GM10248 (cell line): ENCODE measurements at places on chromosomes 6 and 20.

GRCh38 chr20:891706-892080 is 24.4 kb downstream of the ANGPT4 start:
- no peak for DNase-seq

GRCh38 chr20:59605601-59606364 is 1.4 kb downstream of the PHACTR3 start:
- DNase-seq: no peak

DNA sequence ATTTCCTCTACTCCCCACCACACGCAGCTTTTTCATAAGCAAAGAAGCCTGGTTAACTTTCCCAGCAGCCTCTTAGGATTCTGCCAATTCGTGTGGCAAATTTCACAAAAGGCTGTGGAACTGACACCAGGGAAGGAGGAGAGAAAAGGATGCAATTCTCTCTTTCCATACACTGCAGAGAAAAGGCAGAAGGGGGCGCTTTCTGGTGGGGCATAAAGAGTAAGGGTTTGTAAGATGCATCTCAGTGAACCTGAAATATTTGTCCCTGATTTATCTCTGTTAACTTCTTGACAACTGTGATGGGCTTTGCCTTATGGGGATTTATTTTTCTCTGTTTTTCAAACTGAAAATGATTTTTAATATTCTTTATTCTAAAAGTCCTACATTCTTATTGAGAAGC is 45.5 kb upstream of the GLP1R start:
- DNase-seq: no peak

DNA sequence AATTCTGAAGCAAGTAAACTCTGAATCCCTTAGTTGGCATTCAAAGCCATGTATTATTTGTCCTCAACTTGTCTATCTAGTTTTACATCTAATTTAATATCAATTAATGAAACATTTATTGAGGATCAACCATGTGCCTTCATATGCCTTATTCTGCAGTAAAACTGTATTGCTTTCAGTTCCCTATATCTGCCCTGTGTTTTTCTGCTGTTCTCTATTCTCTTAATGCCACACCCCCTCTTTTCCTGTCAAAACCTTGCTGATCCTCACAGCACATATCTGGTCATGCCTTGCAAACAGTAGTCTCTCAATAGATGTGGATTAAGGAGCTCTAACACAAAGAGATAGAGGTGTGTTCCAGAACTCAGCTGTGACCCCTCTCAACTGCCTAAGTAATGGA is 2.0 kb downstream of the FIG4 start:
- peak; percentile 22 for DNase-seq

DNA sequence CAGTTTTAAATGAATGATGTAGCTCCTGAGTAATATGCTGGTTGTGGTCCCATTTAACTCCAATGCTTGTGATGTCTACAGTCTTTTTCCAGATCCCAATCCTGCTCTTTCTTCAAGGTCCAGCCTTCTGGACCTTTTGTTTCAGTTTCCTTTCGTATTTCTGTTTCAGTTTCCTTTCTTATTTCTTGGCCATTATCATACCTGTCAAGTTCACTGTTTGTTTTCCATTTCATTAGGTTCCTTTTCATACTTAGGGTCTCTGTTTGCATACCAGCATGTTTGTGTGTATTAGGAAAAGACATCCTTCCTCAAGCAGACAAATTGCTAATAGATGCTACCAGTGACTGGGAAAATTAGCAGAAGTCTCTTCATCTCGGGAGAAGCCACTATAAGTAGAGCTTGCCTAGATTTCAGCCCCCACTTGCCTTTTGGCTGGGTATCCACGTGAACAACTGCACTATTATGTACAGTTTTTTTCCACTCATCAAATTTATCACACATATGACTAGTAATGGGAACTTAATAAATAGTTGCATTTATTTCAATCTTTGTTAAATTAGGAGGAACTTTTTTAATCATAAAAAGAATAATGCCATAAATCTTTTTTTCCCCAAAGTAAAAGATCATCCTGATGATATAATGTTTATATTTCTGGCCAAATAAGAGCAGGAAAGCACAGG is 583.4 kb downstream of the BCKDHB start:
- no peak for DNase-seq

GRCh38 chr6:143375022-143375585 is 75.4 kb downstream of the ADAT2 start:
- DNase-seq: no peak

DNA sequence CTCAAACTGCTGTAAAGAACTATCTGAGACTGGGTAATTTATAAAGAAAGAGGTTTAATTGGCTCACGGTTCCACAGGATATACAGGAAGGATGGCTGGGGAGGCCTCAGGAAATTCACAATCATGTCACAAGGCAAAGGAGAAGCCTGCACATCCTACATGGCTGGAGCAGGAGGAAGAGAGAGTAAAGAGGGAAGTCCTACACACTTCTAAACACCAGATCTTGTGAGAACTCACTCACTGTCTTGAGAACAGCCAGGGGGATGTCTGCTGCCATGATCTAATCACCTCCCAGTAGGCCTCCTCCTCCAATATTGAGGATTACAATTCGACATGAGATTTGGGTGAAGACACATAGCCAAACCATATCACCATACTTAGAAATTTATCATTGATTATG is 1307.0 kb upstream of the GJE1 start:
- no peak for DNase-seq

GRCh38 chr6:115668211-115668610 is 392.5 kb downstream of the FRK start:
- no peak for DNase-seq
